ENCODE measurements at places on chromosomes 11 and 22.
A peak's percentile ranks its signal among the peaks of the same experiment; 100 is the strongest.

DNA sequence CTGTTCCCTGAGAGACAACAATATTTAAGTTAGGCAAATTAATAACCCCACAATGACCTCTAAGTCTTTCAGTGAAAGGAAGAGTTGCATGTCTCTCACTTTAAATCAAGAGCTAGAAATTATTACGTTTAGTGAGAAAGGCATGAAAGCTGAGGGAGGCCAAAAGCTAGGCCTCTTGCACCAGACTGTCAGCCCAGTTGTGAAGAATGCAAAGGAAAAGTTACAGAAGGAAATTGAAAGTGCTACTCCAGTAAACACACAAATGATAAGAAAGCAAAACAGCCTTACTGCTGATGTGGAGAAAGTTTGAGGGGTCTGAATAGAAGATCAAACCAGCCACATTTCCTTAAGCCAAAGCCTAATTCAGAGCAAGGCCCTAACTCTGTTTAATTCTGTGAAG lies 45.0 kb downstream of the BBOX1 start:
- no peak for DNase-seq

- peak; percentile 40 for DNase-seq
These were observed 12.0 kb downstream of the BRSK2 start for GRCh38 chr11:1401656-1402221.

DNA sequence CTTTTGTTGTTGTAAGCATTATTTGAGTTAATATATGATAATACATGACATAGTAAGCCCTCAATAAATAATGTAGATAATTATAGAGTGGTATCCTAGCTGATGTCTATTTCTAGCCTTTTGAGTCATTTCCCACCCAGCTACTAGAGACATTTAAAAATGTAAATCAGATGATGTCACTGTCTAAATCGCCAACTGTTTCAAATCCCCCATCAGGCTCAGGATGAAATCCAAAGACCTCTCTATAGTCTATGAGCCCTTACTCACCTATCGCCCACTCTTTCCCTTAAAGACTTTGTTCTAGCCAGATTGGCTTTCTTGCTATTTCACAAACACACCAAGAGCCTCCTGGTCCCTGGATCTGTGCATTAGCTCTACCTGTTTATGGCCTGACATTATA lies 135.4 kb upstream of the PLET1 start:
- DNase-seq = no peak

GRCh38 chr11:114191893-114192292 lies 104.3 kb upstream of the NNMT start:
- no peak for DNase-seq

- no peak for DNase-seq
These were observed 424.4 kb upstream of the CCDC179 start for GRCh38 chr11:23284631-23285030.

All from hippocampal formation (tissue), 2 donors.